Stimulated activated CD8-positive, alpha-beta memory T cell treated with anti-CD3 and anti-CD28 coated beads, Interleukin-15, amount 100 ng/mL, for 24 hours (primary cell): ENCODE measurements at places on chromosomes 4 and X.

DNA sequence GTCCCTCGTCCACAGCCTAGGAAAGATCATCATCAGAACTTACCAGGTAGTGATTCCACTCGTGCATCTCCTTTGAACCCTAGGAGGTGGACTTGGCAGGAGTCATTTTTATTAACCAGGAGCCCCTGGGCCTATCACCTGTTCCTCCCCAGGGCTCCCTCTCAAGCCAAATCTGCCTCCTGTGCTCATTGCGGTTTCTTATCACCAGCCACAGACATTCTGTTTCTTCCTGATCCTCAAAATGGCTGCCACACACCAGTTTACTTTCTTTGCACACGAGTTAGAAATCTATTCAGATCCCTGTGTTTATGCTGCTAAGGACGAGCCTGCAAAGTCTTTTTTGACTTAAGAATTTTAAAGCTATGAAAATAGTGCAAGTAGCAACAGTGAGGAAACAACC lies 354.5 kb upstream of the BOD1L1 start:
- DNase-seq, result no peak

DNA sequence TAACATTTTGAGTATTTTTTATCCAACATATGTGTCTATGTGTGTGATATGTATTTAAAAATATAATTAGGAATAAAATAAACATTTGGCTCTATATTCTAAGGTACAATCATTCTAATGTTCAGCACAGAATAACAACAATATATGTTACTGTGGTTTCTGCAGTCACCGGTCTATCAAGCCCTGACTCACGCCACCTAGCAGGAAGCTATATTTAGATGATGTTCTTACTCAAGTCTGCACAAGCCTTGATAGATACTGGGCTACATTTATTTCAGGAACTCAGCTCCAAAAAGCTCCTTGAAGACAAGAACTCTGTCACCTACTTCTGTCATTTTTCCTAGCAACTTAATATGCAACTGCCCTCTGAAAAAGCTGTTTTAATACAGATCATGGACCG lies 152.0 kb upstream of the FTHL17 start:
- DNase-seq, result no peak

DNA sequence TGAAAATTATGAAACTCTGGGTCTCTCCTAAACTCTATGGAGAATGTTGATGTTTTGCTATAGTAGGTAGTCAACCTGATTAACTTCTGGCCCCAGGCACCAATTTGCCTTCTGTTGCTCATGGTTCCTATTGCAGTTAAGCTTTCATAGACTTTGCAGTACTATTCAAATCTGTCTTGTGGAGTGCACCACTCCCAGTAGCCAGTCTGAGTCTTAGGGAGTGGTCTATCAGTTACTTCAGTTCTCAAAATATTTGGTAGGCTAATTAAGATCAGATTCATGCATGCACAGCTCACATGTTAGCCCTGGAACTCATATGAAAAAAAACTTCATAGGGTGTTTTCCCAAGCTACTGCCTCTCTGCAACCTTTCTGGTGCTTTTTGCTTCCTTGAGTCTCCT lies 53.3 kb downstream of the BMP15 start:
- DNase-seq, result no peak

- DNase-seq, result no peak
Observed at GRCh38 chrX:148871422-148872160, 371.2 kb downstream of the AFF2 start.

GRCh38 chr4:112889199-112889598 lies 160.3 kb upstream of the ANK2 start:
- no peak for DNase-seq

DNA sequence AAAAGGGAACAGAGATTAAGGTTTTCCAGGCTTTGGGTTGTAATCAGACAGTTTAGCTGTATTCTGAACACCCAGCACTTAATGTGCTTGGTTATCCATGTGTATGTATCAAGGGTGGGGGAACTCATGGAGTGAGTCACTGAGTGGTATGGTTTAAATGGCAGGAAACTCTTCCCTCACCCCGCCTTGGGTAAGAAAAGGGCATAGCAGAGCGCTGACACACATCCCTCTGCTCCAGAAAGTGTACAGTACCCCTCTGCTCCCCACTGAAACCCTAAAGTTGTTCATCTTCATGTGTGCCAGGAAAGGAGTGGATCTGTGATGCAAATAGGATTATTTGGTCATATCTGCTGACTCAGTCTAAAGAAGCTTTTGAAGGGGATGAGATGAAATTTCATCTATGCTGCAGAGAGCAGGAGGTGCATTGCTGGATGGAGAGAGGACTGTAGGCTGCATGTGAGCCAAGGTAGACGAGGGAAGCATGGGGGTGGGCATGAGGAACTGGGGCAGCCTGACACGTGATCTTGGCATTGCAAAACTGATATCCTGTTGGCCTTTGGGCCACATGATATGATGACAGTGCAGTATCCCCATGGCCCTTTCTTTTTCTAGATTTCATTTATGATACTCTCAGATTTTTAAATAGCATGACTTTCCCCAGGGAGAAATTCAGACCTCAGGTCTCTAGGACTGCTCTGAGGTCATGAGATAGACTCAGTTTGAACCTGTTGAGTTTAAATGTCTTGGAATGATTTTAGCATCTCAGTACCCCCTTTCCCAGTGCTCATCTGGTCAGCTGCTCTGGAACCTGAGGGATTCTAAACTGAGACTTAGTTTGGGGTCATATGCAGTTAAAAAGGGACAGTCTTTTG lies 84.8 kb downstream of the TMEM164 start:
- DNase-seq, result no peak

- DNase-seq, result no peak
Observed at GRCh38 chr4:54085284-54085683, 14.7 kb upstream of the GSX2 start.

DNA sequence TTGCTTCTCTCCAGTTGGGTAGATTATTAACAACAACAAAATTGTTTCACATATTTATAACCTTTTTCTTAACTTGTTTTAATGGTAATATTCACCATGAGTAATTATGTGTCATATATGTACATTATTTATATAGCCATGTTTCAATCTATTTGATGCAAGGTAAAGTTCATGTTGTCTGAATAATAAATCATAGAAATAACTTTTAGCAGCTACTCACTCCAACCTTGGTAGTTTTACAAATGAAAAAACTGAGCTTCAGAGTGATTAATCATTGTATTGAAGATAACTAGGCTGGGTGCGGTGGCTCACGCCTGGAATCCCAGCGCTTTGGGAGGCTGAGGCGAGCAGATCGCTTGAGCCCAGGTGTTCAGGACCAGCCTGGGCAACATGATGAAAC lies 46.0 kb downstream of the TMA16 start:
- DNase-seq, result no peak

DNA sequence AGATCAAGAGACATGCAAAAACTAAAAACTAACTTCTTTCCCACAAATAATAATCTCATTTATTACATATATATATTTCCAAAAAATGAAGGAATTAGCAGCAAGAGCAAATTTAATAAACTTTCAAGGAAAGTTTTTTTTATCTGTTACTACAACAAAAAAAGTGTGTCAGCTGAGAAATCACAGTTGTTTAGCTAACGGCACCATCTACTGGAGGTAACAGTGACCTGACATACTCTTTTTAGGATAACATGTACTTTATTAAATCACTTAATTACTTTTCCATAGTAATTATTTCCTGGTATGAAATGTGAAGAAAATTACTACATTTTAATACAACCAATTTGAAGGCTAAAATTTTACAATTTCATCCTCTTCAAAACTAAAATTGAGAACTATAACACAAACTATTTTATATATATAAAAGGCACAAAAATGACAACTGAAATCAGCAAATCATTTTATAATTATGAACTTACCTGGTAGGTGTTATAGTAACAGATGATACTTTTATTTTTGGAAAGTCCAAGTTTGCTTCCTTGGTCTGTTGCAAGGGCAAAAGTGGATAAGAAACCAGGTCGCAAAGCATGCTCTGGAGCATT lies 9.1 kb downstream of the LAMTOR3 start:
- DNase-seq, result no peak

- no peak for DNase-seq
Observed at GRCh38 chr4:39702716-39703115, 4.8 kb downstream of the UBE2K start.

GRCh38 chr4:39169426-39169825 lies 12.9 kb upstream of the WDR19 start:
- no peak for DNase-seq

- no peak for DNase-seq
Observed at GRCh38 chrX:134025986-134026545, 40.7 kb upstream of the GPC3 start.

- DNase-seq, result no peak
Observed at GRCh38 chr4:189001283-189001970, 862.2 kb downstream of the TRIML1 start.

DNA sequence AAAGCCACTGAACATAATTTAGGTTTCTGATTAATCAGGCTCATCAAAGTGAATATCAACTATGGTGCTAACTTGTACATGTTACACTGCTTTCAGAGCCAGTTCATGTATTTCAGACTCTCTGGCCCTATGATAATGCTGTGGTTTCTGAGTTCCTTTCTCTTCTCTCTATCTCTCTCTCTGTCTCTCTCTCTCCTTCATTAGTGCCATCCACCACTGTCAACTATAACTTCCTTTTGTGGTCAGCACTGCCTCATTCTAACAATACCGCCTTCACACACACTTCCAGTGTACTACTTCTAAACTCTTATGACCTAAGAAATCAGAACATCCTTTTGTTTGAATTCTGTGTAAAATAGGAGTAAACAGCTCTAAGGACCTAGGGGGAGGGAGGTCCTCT lies 907.1 kb downstream of the RPA4 start:
- no peak for DNase-seq

DNA sequence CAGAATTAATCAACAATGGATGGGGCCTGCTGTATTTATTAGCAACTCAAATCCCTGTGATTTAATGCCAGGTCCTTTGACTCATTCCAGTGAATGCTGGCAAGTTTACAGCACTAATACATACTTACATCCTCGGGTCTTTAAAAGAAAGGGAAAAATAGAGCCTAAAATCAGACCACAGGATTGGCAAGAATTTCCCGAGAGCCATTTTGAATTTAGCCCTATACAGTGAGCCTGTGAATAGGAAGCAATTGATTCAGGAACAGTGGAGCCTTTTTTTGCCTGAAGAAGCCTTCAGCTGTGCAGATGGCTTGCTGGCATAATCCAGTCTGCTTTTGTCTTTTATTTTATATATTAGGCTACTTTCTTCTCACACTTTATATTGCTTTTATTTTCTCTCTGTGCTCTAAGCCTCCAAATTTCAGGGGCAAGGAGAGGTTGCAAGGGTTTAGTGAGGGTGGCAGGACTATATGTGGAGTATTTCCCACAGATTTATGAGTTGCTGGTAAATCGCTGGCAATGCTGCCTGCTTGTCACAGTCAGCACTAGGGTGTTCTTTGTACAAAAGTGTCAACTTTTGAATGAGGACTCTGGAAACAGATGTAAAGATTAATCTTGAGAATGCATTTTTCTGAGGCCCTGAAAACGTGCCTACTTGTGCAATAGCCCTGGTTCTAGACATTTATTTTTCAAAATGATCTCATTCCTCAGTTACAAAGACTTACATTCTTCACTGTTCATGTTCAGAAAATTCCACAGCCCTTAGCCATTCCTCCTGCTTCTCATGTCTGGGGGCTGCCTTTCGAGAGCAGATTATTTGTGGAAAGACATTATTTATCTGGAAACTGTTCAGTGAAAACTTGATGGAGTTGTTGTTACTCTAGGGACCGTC lies 303.5 kb downstream of the SPRY1 start:
- DNase-seq, result no peak

DNA sequence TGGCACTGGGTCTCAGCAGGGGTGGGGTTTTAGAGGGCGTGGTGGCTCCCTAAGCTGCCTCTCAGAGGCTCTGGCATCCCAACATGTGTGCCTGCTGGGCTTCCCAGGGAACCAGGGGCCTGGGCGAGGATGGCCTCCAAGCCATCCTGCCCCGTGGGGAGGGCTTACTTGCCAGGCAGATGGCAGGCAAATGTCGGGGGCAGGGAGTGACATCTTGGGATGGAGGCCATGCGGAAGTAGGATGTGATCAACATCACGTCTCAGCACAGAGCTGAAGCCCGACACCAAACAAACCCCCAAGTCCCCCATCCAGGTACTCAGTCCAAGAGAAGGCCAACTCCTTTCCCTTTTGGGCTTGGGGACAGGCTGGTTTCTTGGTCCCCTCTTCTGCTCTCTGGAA lies 4.7 kb downstream of the L1CAM start:
- DNase-seq, result no peak

DNA sequence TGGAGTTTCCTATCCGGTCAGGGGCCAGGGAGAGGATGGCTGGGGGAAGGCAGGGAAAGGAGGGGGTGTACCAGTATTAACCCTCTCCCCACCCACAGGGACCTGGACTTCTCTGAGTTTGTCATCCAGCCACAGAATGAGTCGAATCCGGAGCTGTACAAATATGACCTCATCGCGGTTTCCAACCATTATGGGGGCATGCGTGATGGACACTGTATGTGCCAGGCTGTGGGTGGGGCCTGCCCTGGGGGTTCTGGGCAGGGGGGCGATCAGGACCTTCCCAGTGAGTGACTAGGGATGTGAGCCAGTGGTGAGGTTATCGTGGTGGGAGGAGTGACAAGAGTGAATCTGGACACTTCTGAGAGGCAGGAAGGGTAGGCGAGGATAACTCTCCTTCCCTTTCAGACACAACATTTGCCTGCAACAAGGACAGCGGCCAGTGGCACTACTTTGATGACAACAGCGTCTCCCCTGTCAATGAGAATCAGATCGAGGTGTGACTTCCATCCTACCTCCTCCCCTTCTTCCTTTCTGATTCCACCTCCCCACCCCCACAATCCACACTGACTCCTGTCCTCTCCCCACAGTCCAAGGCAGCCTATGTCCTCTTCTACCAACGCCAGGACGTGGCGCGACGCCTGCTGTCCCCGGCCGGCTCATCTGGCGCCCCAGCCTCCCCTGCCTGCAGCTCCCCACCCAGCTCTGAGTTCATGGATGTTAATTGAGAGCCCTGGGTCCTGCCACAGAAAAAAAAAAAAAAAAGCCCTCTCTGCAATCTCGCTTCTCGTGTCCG lies 14.6 kb downstream of the USP11 start:
- no peak for DNase-seq

GRCh38 chrX:10124506-10125247 lies 32.1 kb upstream of the CLCN4 start:
- DNase-seq, result no peak

- no peak for DNase-seq
Observed at GRCh38 chr4:160193787-160194186, 1090.9 kb downstream of the RAPGEF2 start.

- no peak for DNase-seq
Observed at GRCh38 chr4:83125738-83126141, 11.2 kb upstream of the PLAC8 start.

DNA sequence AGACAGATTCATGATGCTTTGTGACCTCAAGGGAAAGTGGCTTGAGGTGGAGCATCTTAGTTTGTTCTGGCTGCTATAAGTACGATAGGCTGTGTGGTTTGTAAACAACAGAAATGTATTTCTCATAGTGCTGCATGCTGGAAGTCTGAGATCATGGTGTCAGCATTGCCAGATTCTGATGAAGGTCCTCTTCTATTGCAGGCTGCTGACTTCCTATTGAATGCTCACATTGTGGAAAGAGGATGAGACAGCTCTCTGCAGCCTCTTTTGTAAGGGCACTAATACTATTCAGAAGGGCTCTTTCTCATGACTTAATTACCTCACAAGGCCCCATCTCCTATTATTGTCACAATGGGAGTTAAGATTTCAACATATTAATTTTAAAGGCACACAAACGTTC lies 1674.0 kb upstream of the PCDH7 start:
- DNase-seq, result no peak

GRCh38 chrX:13669246-13669737 lies 16.4 kb downstream of the TCEANC start:
- no peak for DNase-seq
